ENCODE measurements at places on chromosomes 5 and 9. TPM values are rescaled to one million over a fixed set of nuclear protein-coding genes. Genes with fewer than 3 reads are reported as not detected.

The TICAM2 gene
- 8.2 TPM for polyA plus RNA-seq

The INPP5E gene
- 19.8 TPM for polyA plus RNA-seq

The ENC1 gene
- polyA plus RNA-seq: 228 TPM

The GMCL2 gene
- polyA plus RNA-seq: not detected

The BTNL9 gene
- polyA plus RNA-seq: 13.7 TPM

The ANKRD31 gene
- 0.52 TPM for polyA plus RNA-seq

The RNF183 gene
- polyA plus RNA-seq: 0.53 TPM

The SHISAL2B gene
- 15.2 TPM for polyA plus RNA-seq

The HSPB3 gene
- 0.21 TPM for polyA plus RNA-seq

The TSPAN17 gene
- 29.5 TPM for polyA plus RNA-seq

The PHF24 gene
- polyA plus RNA-seq: 0.78 TPM

The FOXD4L5 gene
- 0.40 TPM for polyA plus RNA-seq

- DNase-seq: no peak
Measured at GRCh38 chr5:24816206-24816605, 171.4 kb upstream of the CDH10 start.

DNA sequence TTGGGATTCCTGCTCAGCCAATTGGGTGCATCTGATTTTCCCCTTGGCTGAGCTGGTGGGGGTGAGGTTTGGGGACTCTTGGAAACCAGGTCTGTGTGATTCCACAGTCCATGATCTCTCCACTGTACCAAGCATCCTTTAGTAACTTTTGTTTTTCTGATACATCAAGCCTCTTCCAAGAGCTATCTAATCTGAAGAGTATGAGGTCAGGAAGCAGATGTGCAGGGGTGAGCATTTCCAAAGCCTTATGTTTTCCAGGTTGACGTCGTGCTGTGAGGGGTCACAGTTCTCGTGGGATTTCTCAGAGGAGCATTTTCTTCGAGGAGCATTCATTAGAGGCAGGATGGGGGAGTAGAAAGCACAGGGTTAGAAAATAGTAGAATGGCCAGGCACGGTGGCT, 95.3 kb downstream of the KLF4 start:
- DNase-seq: no peak

DNA sequence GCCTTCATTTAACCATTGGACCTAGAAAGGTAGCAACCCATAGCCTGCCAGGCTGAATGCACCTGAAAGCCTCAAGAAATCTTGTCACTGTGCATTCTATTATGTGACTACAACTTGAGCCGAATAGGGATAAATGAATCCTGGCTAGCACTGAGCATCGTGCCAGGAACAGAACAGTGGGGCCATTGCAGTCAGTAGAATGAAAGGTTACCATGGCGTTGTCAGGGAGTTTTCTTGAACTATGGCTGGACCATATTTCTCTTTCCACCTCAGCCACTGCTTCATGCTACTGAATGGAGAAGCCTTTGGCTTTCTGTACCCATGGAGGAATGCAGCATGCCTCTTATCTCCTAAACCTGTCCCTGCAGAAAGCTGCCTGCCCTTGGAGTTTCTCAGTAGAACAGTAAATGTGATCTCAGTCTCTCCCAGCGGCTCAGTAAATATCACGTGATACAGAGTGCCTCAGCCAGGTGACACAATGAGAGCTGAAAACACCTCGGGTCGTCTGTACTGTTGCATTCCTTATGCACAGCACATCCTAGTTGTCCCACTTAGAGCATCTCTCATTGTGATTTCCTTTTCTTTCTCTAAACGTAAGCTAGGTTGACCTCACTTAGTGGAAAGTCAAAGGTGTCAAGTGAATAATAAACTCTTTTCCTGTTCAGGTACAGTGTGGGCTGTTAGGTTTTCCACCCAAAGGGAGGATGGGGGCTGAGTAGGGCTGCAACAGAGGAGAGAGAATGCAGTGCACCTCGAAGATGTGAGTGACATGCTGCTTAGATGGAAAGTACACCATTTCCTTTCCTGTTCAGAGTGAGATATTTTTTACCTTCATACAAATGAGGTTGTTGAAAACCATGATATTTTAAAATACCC, 115.3 kb downstream of the MACIR start:
- no peak for DNase-seq

DNA sequence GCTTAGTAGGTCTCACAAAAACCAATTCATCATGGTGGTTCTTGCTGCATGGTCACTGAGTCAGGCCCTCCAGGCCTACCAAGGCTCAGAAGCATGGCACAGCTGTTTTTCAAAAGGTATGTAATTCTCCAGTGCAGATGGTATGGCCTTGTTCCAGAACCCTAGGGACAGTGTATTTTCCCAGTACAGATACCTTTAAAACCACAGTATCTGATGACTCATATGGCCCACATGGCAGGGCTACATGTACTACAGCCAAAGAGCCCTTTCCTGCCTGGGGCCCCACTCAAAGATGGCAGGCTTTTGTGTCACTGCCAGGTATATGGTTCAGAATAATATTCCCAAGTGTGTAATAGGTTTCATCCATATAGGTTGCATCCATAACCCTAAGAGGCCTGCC, 16.5 kb downstream of the CSF2 start:
- no peak for DNase-seq

DNA sequence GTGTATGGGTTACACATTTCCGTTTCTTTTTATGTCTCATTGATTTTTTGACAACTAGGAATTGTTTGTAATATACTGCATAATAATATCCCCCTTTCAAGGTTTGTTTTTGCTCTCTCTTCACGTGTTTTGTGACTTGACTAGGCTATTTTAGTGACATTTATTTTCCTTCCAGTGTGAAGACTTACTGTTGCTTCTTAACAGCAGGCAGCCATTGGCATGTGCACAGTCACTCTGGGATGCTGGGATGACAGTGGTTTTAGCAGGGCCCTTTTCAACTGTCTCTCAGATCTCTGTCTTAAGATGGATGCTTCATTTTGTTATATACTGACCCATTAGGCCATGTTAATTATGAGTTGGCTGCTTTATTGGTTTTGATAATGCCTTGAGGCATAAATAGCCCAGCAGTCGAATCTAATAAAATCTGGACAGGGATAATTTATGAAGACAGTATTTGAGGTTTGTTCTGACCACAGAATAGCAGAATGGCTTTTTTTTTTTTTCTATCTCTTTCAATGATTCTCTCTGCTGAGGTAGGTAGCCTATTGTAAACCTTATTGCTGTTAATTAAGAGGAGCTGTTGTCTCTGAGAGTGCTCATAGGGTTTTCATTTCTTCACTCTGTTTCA, 536.0 kb downstream of the GABRG2 start:
- no peak for DNase-seq

GRCh38 chr5:135356522-135357318, 42.3 kb downstream of the MACROH2A1 start:
- DNase-seq: no peak

GRCh38 chr9:132673355-132673754, 3.1 kb downstream of the GTF3C4 start:
- no peak for DNase-seq

GRCh38 chr5:154002093-154002492, 36.6 kb downstream of the FAM114A2 start:
- DNase-seq: no peak

DNA sequence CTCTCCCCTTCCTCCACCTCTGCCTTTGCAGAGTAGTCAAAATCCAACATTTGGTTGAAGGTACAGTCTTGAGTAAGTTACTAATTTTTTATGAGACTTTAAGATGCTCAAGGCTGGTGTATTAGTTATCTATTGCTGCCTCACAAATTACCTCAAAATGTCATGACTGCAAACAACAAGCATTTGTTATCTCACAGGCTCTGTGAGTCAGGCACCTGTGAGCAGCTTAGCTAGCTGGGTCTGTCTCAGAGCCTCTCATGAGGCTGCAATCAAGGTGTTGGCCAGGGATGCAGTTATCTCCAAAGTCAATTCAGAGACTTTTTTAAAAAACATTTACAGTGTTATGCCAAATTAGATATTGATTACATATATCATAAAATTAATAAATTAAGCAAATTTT, 371.3 kb upstream of the RGMB start:
- no peak for DNase-seq

DNA sequence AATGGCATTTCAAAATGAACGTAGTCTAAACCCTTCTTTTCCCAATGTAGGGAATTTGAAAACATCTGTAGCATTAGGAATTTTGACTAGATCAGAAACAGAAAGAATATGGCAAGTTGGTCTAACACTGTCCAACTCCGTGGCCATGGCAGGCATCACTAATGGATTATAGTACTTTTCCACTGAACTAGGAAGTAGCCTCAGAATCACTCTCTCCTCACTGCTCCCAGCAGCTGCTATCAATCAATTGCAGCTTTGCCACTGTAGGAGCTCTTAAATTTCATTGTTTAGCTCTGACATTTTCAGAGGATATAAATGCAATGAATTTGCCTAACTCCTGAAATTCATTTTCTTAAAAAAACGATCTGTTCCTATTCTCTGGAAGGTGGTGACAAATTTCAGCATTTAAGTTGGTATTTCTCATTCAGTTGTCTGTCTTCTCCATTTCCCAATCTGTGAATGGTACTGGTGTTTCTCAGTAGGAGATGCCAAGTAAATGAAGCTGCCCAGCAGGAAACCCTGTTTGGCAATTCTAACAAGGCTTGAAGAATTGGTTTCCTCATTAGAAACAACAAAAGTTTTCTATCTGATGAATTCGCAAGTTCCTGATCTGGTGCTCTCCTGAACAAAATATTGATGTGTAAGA, 64.7 kb downstream of the TLR4 start:
- DNase-seq: no peak

DNA sequence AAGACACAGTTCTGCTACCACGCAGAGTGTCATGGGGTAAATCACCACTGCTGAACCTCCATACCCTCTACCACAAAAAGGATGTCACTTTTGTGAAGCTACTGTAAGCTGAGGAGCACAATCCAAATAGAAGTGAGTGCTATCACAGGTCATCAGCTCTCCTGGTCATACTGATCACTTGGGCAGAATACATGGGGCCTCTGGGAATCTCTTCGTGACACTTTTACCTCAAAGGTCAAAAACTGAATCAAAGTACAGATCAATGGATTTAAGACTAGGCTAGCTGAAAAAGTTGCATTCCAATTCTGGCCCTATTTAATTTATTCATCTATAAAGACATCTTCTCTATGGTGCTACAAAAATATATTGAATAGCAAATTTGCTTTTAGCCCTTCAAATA, 115.5 kb downstream of the MPDZ start:
- DNase-seq: no peak

- DNase-seq: no peak
Measured at GRCh38 chr5:18797222-18797621, 1163.0 kb downstream of the TAF11L14 start.

- no peak for DNase-seq
Measured at GRCh38 chr5:138722544-138723177, 30.6 kb upstream of the CTNNA1 start.

DNA sequence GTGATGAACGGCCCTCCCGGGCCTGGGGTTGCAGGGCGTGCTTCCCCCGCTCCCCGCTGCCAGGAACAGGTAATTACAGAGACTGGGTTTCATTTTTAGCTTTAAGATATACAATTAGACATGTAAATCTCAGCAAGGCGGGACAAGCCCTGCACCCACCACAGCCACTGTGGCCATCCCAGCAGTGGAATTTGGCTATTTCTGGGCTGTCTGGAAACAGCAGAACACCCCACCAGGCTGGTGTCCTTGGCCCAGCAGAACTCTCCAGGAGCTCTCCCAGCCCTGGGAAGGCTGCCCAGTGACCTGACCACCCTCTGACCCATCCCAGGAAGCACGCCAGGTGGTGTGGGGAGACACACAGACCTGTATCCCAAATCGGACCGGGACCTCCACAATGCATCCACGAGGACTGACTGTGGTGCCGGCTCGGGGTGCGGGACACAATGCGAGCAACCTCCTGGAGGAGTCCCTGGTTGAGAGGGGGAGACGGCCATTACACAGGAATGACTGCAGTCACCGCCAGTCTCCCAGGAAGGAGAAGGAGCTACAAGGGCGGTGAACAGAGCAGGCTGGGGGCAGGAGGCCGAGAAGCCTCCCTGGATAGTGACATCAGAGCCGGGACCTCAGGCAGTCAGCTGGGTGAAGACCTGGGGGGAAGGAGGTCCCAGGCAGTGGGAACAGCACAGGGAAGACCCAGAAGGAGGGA, 17.3 kb downstream of the EEIG1 start:
- peak; percentile 71 for DNase-seq

- DNase-seq: no peak
Measured at GRCh38 chr5:179180921-179181645, 120.9 kb downstream of the ZNF354C start.

GRCh38 chr5:173688703-173689102, 72.3 kb upstream of the BOD1 start:
- DNase-seq: no peak

DNA sequence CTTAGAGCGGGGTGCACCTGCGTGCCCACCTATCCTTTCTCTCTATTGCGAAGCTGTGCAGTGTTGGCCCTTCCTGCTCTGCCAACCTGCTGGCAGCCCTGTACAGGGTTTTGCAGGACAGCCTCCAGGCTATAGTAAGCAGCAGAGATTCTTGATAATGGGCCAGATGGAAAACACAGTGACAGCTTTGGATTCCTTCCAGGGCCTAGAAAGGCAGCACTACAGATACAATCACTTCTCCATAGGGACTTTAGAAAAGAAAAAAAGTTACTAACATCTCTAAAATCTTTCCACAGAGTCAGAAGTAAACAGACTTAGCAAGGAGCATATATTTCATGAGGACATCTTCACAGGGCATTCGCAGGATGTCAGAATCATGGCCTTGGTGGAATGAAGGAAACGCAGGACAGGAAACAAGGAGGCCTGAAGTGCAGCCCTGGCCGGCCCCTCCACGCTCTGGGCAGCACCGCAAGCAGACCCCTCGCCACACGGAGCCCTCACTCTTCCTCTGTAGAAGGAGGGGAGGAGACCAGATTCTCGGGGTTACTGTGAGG, 172.1 kb upstream of the GAS1 start:
- no peak for DNase-seq

DNA sequence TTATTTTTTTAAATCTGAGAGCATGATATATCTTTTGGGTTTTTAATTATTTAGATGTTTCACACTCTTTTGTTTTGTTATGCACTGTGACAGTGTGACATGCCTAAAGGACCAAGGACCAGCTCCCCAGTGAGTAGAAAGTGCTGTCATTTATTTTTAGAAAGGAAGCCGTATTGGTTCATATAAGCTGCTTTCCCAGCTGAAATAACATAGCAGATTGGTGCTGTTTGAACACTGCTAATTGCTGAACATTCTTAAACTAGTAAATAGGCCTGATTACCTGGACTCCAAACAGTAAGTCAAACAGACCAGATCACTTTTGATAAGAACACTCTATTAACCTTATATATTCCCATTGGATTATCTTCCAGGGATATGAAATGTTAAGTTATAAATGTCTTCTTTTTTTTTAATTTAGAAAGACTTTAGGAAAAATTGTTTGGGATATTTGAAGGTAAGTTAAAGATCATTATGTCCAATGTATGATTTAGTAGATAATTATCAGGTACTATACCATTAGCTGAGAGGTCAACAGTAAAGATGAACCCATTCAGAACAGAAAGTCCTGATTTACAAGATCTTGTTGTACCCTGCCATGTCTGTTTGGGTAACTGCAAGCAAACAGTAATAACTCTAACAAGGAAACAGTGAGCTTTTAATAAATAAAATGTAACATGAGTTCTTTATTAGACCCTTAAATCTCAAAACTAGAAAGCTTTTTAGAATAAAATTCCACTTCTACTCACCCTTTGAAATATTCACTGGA, 27.8 kb upstream of the ELL2 start:
- DNase-seq: no peak
